ENCODE measurements at places on chromosomes 11 and 22.

GRCh38 chr11:118921929-118922744 lies 3.6 kb downstream of the BCL9L start:
- DNase-seq: peak; percentile 93

DNA sequence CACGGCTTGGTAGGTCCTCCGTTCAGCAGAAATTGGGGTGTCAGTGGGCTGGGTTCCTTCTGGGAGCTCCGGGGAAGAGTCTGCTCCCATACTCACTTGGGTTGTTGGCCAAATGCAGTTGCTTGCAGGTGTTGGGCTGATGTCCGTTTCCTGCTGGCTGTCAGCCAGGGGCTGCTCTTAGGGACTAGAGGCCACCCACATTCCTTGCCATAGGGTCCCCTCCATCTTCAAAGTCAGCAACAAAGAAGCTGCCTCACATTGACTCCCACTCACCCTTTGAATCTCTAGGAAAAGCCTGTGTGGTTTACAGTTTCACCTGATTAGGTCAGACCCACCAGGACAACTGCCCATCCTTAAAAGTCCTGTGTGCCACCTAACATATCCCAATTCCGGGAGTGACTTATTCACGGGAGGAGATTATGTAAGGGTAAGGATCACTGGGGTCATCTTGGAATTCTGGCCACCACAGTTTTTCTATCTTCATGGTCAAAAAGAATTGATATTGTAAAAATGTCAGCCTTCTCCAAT lies 43.0 kb downstream of the TPCN2 start:
- no peak for DNase-seq

DNA sequence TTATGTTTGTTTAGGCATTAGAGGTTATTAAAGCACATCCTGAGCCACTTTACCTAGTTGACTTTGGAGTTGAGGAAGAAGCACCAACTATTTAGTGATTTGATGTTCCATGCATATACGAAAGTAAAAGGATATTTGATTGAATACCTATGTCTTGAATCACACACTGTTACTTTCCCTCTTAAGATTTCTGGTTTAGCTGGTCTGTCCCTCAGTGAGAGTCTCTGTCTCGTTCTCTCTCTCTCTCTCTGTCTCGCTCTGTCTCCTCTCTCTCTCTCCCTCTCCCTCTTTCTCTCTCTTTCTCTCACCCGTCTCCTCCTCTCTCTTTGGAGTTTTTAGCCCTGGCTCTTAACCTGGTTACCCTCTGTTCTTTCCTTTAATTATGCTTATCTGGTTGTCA lies 11.0 kb downstream of the CTNND1 start:
- no peak for DNase-seq

DNA sequence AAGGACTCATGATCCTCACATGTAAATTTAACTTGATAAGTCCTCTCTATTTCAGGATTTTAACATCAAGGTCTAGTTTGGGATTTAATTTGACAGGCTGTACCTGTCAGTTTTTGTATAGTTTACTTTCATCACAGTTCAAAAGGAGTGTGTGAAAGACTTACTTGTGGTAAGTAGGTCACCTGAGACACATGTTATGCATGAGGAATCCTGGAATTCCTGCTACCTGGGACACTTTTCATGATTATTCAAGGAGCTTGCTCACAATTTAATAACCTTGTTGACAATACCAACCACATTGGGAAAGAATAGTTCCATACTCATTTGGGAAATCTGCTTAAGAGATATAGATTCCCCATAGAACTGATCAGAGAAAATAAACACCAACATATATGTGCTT lies 15.8 kb upstream of the SLC36A4 start:
- no peak for DNase-seq

DNA sequence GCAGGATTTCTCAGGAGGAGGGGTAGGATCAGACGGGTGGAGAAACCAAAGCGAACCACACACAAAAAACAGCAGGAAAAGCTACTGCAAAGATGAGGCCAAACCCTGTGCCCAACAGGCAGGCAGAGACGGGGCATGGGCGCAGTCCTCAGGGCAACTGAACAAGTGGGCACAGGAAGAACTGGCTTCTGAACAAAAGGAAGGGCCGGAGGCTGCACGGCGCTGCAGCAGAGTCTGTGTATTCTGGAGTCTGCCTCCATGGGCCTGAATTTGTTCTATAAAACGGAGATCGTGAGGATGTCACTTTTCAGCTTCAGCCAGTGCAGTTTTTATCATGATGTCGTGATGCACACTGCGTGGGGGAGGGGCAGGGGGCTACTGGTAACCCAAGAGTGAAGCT lies 1026.0 kb downstream of the TBC1D22A start:
- no peak for DNase-seq

DNA sequence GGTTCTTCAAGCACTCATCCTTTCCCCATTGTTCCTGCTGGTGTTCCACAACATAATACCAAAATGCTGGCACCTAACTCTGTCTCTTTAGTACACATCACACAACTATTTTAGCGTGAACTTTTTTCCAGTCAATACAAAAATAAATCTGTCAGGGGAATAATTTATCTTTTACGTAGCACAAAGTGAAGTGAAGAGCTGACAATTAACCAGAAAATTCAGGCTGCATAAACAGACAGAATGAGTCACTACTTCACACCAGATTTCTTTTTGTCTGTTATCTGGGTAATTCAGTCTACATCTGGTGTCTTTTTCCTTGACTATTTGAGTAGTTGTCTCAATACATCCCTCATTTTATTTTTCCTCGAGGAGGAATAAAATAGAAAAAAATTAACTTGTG lies 7.9 kb upstream of the ETS1 start:
- DNase-seq: no peak

DNA sequence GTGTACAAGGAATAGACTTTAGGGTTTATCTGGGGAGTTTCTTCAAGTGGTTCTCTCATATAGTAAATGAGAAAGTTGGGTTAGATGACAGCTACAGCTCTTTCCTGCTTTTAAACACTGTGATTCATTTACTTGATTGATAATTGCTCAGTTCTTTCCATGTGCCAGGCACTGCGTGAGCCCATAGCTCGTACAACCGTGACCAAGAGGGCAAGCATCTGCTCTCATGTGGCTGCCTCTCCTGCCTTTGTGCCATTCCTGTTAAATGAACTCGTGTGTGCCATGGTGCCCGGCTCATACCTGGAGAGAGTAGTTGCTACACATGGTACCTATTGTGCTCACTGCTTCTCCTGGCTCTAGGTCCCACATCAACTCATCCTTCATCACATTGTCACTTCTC lies 206.3 kb downstream of the SNX19 start:
- DNase-seq: no peak

DNA sequence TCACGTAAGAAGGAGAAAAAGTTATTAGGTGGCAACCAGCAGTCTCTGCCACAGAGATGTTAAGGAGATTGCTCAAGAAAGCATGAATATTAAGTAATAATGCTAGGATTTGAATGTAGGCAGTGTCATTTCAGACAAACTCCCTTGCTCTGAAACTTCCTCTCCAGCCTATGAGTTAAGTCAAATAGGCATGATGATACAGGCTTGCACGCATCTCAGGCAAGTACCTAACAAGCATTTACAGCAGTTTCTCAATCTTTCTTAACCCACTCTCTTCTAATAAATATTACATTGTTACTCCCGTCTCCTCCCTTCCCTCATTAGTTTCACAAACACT lies 72.7 kb downstream of the RAB38 start:
- DNase-seq: no peak

DNA sequence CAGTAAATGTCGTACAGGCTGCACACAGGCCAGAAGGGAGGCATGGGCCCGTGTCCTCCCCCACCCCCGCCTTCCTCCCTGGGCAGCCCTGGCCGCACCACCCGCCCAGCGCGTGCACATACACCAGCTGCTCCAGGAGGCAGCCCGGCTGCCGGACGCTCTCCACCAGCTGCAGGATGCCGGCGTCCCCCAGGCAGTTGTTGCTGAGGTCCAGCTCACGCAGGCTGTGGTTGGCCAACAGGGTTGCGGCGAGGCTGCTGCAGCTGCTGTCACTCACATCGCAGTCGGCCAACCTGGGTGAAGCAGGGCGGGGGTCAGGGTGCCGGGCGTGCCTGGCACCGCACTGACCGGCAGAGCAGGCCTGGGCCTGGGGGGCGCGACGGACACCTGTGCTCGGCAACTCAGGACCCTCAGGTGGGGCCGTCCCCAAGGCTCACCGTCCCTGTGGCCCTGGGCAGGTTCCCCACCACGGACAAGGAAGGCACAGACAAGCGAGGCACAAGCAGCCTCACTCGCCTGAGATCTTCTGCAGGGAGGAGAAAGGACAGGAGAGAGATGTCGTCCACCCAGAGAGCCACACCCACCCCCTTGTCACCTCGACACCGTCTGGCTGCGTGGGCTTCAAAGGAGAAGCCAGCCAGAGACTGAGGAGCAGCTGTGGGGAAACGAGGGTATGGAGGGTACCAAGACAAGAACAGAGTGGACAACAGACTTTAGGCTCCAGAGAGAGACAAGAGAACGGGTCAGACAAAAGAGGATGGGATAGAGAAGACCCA lies 12.1 kb downstream of the RNH1 start:
- peak; percentile 25 for DNase-seq

DNA sequence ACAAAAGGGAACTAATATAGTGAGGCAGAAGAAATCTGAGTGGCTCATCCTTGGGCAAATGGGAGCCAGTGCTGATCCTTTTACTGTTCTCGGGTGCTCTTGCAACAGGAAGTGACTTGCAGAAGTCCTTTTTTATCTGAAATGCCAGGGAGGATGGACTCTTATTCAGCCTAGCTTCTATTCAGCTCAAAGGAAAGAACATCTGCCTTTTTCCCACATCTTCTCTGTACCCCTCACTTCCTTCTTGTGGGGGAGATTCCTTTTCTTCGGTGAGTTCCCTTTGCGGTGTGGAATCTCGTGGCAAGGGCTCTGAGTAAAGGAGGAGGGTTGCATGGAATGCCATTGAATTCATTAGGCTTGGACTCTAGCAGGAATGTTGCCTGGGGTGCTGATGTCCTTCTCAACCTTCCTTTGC lies 76.2 kb downstream of the ZBTB16 start:
- no peak for DNase-seq

DNA sequence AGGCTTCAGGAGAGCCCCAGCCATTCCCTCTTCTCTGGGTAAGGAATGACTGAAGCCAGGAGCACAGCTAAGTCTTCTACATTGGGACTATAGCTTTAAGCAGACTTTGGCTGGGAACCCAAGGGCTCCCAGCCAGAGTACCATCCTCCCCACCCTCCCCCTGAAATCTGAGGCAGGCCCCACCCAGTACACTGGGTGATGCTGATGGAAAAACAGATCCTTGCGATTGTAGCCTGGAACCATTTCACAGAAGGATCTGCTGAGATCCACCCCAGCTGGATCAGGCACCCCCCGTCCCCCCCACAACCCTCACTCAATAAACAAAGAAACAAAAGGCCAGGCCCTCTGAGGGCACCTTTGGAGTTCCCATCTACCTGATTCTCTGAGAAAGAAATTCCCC lies 39.8 kb downstream of the IL18BP start:
- peak; percentile 74 for DNase-seq

Data from left ventricle myocardium superior (tissue), 1 donor.